ENCODE measurements at places on chromosomes 1 and 21.

DNA sequence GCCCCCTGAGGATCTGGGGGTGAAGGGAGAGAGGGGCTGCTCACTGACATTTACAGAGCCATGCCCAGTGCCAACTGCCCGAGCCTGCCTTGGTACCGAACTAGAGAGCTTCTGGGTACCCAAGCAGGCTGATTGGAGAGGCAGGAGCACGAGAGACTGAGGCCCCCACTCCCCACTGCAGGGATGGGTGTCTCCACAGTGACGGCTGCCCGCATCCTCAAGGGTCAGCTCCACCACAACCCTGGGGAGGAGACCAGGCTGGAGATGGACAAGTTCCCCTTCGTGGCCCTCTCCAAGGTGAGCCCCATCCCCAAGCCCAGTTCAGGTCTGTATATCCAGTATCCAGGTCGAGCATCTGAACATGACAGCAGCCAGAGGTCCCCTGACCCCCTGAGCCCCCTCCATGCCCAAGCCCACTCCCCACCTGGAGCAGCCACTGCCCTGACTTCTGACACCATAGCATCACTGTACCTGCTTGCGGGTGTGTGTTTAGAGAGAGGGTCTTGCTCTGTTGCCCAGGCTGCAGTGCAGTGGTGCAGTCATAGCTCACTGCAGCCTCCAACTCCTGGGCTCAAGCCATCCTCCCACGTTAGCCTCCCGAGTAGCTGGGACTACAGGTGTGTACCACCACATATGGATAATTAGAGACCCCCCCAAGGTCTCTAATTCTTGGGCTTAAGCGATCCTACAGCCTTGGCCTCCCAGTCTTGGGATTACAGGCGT is 51.9 kb downstream of the ALPL start:
- no peak for DNase-seq

DNA sequence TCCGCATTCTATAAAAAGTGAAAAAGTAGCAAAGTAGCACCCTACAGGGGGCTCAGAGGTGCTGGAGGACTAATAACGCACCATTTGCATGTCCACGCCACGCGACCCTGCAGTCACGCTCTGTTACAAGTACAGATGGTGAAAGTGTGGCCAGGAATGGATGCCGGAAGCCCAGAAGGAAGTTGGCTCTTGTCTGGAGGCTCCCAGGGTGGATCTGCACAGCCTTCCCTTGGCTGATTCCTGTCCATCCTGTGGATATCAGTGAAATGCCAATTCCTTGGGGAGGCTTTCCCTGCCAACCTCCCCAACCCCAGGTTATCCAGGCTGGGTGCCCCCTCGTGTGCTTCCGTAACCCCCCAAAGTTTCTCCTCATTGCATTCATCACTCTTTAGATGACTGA is 396.8 kb downstream of the KIF26B start:
- no peak for DNase-seq

DNA sequence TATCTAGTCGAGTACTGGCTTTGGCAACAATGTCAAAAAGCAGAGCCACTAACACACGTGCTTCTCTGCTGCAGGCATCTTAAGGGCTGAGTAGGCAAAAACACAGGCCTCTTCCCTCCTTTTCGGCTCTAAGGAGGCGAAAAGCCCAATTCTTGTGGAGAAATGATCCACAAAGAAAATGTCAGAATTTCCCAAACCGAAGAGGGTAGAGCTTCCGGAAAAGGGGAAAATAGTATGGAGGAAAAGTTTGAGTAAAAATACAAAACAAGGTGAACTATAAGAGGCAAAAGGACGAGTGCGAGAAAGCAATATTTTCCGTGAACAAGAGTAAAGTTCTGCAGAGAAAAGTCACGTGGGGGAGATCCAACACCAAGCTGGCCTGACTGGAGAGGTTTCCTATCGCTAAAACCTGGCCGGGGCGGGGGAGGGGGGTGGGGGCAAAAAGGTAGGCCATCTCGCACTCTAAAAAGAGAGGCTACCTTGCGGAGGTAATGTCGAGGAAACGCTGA is 551 bp downstream of the ZRANB2 start:
- peak; percentile 1 for DNase-seq

DNA sequence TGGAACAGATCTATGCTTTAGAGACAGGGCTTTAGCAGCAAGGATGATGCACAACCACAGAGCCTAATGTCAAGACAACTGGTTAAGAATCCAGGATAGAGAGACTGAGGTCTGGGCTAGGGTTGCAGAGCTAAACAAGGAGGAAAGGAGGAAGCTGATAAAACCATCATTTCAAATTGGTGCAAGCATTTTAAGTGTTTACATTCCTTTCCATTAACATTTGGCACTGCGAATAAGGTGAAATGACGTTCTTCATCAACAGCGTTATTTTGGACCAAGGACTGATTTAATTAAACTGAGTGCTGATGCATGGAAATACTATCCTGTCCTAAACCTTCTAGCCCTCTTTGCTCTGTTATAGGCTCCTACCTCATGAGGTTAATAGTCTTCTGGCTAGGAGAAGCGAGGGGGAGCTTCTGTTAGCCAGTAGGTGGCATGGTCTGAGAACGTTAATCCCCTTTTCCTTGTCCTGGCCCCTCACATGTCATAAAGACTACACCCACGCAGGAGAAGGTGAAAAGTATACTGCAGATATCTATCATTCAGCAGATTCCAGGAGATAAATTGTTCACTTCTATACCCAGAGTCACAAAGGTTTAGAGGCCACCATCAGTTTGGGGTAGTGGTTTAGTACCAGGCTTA is 7.6 kb upstream of the C1orf21 start:
- DNase-seq: peak; percentile 49

- DNase-seq: no peak
Observed at GRCh38 chr1:234598974-234599616, 10.9 kb downstream of the IRF2BP2 start.

DNA sequence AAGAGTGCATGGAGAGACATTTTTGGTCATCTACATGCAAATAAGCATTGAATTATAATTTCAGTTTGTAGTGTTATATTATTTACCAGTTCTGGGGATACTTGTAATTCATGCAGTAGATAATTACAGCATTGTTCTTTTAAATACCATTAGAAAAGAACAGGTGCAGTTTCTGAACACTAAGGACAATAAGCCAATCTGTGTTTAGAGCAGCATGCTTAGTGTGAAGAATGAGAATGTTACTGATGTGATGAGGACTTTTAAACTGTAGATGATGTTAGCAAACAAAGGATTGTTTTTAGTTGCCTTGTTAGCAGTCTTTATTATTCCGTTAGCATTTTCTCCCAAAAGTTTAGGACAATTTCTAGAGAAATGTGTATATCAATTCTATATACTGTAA is 348.3 kb downstream of the BRINP3 start:
- no peak for DNase-seq

- no peak for DNase-seq
Observed at GRCh38 chr1:19220080-19220846, 10.2 kb upstream of the UBR4 start.

Data from NCI-H2081 (cell line).